ENCODE measurements at places on chromosomes 11 and 22. TPM values are rescaled to one million over a fixed set of nuclear protein-coding genes. Genes with fewer than 3 reads are reported as not detected.
A peak's percentile ranks its signal among the peaks of the same experiment; 100 is the strongest.

Gene OR51F2
- total RNA-seq, result not detected

Gene GPHA2
- total RNA-seq, result not detected

Gene C11orf21
- 49.2 TPM for total RNA-seq

Gene PIH1D2
- 0.49 TPM for total RNA-seq

Gene CDPF1
- 11.1 TPM for total RNA-seq

Gene SPTBN2
- total RNA-seq, result 0.52 TPM

Gene MMP11
- total RNA-seq, result 0.91 TPM

Gene C11orf65
- total RNA-seq, result 0.61 TPM

Gene PPP6R3
- total RNA-seq, result 121 TPM

Gene UCP2
- 199 TPM for total RNA-seq

Gene MAPK8IP1
- total RNA-seq, result 0.73 TPM

DNA sequence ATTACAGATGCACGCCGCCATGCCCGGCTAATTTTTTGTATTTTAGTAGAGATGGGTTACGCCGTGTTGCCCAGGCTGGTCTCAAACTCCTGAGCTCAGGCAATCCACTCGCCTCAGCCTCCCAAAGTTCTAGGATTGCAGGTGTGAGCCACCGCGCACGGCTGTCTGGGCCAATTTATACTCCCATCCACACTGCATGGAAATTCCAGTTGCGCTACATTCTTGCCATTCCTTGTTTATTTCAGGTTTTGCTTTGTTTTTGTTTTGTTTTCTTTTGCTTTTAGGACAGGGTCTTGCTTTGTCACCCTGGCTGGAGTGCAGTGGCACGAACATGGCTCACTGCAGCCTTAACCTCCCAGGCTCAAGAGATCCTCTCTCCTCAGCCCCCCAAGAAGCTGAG lies 11.0 kb upstream of the CAPRIN1 start:
- peak; percentile 11 for DNase-seq

GRCh38 chr22:35065796-35066218 lies at the start of gene ISX:
Gene ISX (plus strand): TSS chr22:35066158. CDS start chr22:35067088, 930 bp downstream.
- no peak for DNase-seq

- no peak for DNase-seq
These were observed 331.1 kb upstream of the PITPNB start for GRCh38 chr22:28250036-28250695.

GRCh38 chr11:563812-564578 lies 3.2 kb downstream of the RASSF7 start:
- DNase-seq, result no peak

- DNase-seq, result no peak
These were observed 19.0 kb downstream of the ZBED5 start for GRCh38 chr11:10838881-10839280.

GRCh38 chr22:21569459-21570170 lies 2.1 kb downstream of the UBE2L3 start:
- no peak for DNase-seq

DNA sequence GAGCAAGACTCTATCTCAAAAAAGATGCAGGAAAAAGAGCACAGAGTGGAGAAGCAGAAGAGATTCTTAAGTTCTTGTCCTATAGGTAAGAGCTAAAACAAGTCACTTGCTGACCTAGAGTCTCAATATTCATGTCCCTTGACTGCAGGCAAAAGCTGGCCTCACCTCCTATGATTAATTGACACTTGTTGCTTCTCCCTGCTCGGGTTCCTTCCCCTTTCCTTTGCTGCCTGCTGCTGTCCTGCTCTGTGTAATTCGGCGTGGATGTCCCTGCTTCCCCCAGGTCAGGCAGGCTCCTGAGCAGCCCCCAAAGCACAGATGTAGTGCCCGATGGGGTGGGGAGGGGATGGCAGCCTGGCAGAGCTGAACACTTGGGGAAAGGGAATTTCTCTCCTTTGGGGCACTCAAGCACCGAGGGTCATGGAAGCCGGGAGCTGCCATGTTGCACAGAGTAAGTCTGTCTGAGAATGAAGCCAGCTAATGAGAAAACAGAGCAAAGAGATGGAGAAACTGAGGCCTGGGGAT lies 60.8 kb upstream of the NUP50 start:
- DNase-seq, result no peak

- DNase-seq, result no peak
These were observed 380.0 kb upstream of the CCDC90B start for GRCh38 chr11:83666149-83666548.

DNA sequence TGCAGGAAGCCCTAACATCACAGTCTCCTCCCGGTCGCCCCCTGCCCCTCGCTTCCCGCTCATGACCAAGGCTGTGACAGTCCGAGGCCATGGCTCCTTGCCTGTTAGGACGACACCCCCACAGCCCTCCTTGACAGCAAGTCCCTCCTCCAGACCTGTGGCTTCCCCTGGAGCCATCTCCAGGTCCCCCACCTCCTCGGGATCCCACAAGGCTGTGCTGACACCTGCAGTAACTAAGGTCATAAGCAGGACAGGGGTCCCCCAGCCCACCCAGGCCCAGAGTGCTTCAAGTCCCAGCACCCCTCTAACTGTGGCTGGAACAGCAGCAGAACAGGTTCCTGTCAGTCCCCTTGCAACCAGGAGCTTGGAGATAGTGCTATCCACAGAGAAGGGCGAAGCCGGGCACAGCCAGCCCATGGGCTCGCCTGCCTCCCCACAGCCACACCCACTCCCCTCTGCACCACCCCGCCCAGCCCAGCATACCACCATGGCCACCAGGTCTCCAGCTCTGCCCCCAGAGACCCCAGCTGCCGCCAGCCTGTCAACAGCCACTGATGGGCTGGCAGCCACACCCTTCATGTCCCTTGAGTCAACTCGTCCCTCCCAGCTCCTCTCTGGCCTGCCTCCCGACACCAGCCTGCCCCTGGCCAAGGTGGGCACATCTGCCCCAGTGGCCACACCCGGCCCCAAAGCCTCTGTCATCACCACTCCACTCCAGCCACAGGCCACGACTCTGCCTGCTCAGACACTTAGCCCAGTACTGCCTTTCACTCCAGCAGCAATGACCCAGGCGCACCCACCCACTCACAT lies 63.2 kb downstream of the OTOG start:
- DNase-seq, result peak; percentile 39

- DNase-seq, result no peak
These were observed 100.8 kb downstream of the KIAA1671 start for GRCh38 chr22:25053153-25053805.

- no peak for DNase-seq
These were observed 24.0 kb upstream of the GNB1L start for GRCh38 chr22:19878461-19879245.

GRCh38 chr11:416757-417621 lies 2.2 kb upstream of the SIGIRR start:
- DNase-seq, result peak; percentile 73

DNA sequence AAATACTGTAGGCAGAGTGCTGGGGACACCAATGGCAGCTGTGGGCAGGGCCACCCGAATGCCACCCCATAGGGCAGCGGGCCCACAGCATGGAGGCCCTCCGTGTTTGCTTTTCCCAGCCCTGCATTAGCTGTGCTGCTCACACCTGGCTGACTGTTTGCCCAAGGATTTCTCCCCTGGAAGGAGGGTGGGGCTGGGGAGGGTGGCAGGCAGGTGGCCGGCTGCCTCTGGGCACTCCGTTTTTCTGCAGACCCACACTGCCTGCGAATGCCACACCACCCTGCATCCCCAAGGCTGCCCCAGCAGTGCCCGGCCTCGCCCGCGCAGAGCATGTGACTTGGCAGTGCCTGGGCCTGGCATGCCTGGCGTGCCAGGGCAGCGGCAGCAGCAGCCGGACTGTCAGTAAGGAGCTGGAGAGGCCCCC lies 19.6 kb downstream of the DAGLA start:
- DNase-seq, result no peak

GRCh38 chr11:83306200-83307080 lies 20.3 kb upstream of the CCDC90B start:
- no peak for DNase-seq

DNA sequence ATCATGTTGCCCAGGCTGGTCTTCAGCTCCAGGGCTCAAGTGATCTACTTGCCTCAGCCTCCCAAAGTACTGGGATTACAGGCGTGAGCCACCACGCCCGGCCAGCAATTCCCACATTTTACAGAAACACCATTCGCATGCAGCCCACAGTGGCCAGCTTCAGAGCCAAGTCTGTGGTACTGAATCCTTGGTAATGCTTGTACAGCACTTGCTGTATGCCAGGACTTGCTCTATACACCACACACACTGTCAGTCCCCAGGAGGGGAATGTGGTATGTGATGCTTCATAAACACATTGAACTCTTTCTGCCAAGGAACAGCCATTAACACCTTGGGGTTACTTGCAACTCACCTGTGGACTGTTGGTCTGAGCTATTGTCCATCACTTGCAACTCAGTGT lies 119.4 kb downstream of the MED15 start:
- DNase-seq, result no peak

DNA sequence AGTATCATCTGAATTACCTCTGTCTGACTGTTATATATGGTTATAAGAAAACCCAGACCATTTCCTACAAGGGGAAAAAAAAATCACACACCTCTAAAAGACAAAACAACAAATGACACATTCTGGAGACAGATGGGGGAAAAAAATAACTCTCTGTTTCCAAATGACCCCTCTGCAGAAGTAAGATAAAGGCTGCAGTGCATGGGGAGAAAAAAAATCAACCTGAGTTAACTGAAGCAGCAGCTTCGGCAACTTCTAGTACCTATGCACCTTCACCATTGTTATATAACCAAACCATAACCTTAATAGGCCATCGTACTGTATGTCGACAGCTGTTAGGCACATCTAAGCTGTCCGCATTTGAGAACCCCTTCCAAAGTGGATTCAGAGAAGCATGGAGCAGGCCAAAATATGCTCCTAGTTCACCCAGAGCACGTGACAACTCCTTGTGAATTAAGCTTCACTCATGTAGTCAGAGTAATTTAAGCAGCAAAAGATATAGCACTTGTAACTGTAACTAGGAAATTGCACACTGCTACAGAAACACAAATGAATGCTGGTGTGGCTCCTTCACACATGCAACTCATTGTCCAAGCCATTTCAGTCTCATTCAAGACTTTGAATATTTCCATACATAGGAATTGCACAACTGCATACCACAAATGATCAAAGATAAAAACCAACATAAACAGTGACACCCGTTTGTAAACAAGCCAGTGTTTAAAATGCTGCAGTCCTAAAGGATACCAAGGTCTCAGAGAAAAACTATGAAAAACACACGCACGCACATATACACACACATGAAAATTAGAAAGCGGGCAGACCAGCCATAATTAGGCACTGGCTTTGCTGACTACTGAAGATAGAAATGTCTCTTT lies 2.7 kb downstream of the SIK3 start:
- no peak for DNase-seq

DNA sequence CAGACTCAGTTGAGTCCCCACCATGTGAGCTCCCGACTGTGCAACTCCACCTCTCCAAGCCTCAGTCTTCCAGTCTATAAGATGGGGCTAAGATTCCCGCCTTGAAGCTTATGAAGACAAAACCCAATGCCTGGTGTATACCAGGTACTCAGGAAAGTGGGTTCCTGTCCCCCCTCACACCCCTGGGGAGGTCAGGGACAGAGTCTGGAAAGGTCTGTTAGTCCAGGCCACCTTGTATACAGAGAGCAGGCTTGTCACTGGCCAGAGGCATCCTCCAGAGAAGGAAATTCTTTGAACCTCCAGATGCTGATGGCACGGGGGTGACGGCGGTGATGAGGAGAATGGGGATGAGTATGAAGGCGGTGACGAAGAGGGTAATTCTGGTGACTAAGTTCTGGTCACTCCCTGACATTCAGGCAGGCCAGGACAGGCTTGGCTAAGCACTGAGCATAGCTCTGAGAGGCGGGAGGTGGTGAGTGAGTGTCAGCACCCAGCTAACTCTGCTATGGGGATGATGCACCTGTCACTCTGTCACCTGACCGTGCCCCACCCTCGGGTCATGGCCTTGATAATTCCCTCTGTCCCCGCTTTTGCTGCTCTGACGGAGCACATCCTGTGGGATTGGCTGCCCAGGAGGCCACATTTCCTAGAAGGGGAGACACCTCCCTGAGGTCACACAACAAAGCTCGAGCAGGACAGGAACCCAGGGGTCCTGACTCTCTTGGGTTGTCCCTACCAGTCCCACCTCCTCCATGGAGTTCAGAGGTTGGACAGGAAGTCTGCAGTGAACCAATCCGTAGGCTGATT lies 30.9 kb upstream of the CSNK1E start:
- DNase-seq, result peak; percentile 35
